ENCODE measurements at places on chromosomes 4 and X.

DNA sequence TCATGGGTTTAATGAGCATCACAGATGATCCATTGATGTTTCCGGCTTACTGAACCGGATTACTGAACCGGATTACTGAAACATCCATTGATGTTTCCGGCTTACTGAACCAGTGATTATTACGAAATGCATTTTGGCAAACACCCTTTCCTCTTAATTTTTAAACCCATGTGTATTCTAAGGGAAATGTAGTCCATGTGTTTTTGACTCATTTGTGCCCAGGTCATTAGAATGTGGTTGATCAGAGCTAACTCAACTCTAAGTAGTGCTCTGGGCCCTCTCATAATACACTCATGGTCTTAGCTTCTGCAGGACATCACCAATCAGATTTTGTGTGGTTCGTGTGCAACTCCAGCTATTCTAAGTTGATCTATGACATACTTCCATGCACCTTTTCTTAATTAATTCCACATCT lies 141.6 kb downstream of the SPATA18 start:
- DNase-seq = no peak

DNA sequence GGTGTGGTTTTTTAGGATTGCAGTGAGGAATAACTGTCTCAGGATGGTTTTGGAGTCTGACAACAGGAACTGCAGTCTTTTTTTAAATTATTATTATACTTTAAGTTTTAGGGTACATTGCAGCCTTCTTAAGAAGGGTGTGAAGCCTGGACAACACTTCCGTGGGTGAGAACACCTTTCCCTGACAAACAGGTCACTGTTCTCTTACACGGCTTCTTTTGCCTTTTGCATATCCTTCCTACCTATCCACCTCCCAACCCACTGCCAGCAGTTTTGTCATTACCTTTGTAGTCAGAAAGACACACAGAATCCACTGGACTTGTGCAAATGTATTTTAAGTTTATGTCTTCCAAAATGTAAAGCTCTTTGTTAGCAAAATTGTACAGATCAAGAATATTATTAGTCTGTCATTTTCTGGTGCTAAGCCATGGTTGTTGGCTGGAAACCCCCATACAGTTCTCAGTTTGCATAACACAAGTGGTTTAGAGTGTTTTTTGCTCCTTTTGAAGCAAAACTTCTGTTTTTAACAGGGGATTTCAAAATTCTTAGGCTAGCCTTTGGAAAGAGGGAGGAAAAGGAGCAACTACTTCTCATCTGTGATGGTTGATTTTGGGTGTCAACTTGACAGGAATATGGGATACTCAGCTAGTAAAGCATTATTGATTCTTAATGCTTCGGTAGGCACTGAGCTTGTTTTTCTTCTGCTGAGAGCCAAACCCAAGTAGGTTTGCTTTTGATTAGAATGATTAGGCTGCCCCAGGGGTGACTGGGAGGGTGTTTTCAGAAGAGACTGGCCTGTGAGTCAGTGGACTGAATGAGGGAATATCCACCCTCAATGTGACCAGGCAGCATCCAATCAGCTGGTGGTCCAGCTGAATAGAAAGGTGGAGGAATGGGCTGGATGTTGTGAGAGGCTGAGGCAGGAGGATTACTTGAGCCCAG lies 29.4 kb upstream of the KLHL2 start:
- no peak for DNase-seq

- no peak for DNase-seq
Measured at GRCh38 chrX:71619193-71619592, 882 bp upstream of the CXCR3 start.

DNA sequence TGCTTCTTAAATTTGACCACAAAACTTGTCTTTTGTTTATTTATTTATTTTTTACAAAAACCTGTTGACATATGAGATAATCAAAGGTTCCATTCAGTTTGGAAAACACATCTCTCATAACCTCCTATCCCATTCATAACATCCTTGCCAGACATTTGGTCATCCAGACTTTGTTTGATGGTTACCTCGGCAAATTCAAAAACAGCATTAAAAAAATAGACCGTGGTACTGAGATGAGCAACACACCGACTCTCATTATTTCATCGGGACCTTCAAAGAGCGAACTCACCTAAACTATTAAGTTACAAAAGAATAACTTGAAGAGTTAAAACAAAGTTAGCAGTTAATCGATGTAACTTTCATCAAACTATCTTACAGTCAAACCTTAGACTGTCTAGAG lies 85.8 kb upstream of the RPS6KA3 start:
- DNase-seq = no peak

DNA sequence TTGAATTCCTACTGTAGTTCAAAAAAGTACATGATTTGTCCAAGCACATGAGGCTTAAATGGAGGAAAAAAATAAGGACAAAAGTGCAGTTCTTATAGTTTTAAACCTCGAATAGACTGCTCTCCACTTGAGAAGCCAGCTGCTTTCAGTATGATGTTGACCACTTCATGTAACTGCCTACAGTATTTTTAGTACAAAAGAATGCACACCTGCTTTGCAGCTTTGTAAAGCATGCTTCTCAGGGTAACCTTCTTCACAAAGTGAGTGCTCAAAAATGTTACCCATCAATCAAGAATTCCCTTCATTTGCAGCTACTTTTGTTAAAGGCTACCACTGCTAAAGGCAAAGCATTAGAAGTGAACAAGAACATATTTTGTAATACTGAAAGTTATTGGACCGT lies 83.4 kb upstream of the FAM47B start:
- no peak for DNase-seq

DNA sequence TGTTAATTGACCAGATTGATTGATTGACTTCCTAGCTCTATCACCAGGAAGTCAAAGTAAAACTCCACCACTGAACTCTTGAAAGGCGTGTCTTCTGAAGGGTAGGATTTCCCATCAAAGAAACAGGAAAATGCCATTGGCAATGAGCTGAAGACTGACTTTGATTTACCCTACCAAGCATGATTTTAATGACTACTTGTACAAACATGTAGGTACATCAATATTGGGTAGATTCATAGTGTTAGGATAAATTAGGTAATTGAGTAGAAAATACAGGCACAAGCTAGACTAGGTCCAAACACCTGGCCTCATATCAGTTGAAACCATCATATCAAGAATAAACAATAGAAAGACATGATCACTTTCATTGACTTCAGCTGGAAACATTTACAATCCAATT lies 53.2 kb upstream of the ATXN3L start:
- no peak for DNase-seq

DNA sequence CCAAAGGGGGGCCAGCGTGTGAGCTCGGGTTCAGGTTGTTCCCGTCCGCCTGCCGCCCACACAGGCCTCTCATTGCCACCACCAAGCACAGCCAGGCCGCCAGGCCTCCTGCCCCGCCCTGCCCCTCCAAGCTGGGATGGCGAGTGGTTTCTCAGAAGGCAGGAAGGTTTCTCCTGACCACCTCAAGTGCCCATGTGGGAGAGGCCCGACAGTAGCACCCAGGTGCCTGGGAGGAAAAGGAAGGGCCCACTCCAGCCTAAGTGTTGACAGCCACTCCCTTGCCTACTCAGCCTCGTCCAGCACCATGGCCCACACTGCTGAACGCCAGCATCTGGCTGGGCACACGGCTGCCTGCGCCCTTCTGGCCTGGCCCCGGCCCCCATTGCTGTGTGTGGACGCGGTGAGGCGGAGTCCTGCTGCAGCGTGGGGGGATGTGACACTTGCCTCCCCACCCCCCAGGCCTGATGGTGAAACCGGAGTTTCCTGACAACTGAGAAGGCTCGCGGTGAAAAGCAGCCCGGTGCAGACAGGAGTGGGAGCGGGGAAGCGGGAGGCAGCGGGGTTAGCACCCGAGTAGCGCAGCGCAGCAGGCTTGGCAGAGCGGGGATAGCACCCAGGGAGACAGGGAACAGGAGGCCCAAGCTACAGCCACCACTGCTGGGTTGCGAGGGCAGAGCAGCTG lies 19.2 kb downstream of the FLNA start:
- DNase-seq = no peak

DNA sequence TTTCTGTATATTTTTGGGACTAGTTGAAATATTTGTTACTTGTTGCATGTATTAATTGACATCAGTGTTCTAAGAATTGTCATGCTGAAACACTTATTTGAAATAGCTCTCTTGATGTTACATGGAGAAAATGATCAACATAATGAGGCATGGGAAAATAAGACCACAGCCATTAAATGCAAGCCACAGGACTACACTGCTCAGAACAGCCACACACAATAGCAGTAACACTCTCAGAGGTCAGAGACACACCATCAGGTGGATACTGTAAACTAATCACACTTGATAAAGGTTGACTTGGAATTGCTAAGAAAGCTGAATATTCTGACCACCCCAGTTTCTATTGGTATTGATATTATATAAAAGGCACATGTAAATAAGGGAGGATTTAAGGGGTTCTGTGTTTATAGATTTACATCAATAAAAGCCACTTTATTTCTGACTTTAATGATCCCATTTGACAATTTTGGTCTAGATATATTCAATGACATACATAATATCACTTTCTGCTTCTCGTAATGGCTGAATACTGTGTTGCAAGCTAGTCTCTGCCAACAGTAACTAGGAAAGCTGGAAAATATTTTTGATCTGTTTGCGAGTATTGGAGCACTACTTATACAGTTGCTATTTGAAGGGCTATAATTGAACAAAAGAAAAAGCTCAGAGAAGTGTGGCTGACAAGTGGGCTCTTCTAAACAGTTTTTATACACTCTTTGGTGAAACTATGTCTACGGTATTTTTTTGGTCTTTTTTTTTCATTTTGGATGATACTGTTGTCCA lies 876.5 kb upstream of the INTU start:
- DNase-seq = no peak

DNA sequence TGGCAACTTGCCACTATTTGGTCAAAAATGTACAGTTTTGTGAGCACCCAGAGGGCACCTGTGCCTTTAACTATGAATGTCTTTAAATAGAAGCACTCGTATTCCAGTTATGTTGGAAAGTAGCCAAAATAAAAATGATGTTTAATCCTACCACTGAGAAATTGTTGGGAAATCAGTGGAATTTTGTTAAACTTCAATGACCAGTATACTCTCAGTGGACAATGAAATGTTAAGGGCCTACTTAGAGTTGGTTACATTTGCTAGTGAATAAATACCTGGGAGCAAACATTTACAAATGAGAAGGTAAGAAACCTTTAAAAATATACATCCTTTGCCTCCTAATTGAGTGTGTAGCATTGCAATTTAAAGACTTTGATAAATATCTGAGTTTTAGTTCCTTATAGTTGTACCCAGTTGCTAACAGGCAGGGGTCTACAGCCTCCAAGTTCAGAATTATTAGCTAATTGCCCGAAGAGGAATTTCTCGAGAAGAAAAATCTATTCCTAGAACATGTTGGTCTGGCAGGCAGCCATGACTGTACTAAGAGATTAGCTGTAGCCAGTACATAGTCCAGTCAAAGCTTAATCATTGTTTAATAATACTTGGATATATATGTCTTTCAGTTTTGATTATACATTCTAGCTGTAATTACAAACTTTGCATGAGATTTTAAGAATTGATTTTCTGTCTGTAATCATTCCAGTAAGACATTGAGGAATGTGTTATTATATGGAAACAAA lies 93.2 kb downstream of the IL1RAPL2 start:
- DNase-seq = no peak

- no peak for DNase-seq
Measured at GRCh38 chr4:122047456-122048425, 95.9 kb upstream of the TRPC3 start.

DNA sequence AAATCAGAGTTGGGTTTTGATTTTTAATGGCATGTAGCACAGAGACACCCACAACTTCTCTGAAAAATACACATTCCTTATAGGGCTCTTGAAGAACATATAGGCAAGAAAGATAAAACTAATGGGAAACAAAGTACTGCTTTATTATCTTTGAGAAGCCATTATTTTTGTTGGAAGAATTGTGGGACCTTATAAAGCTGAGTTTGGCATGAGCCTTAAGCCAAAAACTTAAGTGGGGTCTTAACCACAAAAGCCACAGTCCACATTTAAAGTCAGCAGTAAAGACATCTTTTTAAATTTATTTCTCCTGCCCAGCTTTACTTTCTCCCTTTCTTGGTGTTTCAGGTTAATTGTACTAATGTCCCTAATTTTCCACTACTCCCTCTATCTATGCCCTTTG lies 1297.3 kb downstream of the C4orf33 start:
- no peak for DNase-seq

GRCh38 chr4:76380561-76380960 lies 40.4 kb downstream of the CCDC158 start:
- DNase-seq = no peak

DNA sequence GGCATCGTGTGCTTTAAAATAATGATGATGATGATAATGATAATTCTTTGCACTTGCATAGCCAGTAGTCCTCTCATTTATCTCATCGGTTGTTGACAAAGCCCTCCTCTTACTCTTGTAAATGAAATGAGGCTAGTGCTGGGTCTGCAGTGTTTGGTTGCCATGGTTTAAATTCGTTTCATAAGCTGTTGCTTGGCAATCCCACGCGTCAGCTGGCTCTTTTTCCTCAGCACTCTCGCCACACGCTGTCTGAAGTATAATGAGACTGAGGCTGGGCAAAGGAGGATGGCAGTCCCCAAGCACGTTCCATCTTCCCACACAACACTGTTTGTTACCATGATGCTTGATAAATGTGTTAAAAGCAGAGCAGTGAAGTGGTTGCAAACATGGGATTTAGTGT lies 15.5 kb downstream of the PAGE4 start:
- no peak for DNase-seq

DNA sequence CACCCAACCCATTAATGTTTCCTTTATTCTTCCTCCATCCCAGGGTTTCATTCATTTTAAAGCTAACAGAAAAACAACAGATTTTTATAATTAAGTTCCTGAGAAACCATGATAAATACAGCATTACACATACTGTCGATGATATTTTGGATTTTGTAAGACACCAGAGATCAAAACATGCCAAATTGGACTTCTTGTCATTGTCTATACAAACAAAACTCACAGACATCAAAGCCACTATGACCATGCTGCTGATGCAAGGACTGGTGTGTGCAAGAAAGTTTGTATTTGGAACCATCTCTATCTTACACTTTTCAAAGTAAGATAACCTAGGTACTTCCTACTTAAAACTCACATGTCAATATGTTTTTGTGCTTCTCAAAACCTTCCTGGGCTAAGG lies 294.0 kb upstream of the UGT8 start:
- no peak for DNase-seq

DNA sequence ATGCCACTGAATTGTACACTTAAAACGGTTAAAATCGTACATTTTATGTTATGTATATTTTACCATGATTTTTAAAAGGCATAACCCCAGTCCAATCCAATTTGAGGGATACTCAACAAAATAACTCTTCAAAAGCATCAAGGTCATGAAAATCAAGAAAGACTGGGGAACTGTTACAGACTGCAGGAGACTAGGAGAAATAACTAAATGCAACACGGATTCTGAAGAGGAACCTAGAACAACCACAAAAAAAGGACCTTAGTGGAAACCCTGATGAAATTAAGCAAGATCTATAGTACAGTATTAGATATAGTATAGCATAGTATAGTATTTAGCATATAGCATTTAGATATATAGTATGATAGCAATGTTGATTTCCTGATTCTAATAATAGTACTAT lies 26.8 kb downstream of the SH3KBP1 start:
- no peak for DNase-seq

GRCh38 chr4:76002176-76002575 lies 5.1 kb downstream of the CXCL9 start:
- DNase-seq = no peak

- DNase-seq = no peak
Measured at GRCh38 chrX:24014388-24015018, 12.5 kb downstream of the KLHL15 start.

All from progenitor cell of endocrine pancreas (in vitro differentiated cells).